CD8-positive, alpha-beta T cell (primary cell): ENCODE measurements at places on chromosomes 11 and 22.

DNA sequence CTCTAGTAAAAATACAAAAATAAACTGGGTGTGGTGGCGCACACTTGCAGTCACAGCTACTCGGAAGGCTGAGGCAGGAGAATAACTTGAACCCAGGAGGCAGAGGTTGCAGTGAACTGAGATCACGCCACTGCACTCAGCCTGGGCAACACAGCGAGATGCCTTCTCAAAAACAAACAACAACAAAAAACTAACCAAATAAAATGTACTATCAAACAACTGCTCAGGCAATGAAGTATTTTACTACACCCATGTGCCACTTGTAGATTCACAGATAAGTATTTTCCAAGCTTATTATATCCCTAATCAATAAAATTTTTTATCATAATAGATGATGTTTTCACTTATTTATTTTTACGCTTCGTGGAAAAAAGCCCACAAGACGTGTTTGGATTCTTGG lies 924 bp downstream of the C11orf65 start:
- DNase-seq: peak; percentile 10

- DNase-seq: no peak
Measured at GRCh38 chr22:32971276-32971675, 86.9 kb downstream of the SYN3 start.

- no peak for DNase-seq
Measured at GRCh38 chr22:17269224-17269606, 50.0 kb upstream of the ADA2 start.

GRCh38 chr22:27302501-27302900 lies 499.1 kb downstream of the MN1 start:
- no peak for DNase-seq

- no peak for DNase-seq
Measured at GRCh38 chr11:110243791-110244190, 52.6 kb downstream of the RDX start.

DNA sequence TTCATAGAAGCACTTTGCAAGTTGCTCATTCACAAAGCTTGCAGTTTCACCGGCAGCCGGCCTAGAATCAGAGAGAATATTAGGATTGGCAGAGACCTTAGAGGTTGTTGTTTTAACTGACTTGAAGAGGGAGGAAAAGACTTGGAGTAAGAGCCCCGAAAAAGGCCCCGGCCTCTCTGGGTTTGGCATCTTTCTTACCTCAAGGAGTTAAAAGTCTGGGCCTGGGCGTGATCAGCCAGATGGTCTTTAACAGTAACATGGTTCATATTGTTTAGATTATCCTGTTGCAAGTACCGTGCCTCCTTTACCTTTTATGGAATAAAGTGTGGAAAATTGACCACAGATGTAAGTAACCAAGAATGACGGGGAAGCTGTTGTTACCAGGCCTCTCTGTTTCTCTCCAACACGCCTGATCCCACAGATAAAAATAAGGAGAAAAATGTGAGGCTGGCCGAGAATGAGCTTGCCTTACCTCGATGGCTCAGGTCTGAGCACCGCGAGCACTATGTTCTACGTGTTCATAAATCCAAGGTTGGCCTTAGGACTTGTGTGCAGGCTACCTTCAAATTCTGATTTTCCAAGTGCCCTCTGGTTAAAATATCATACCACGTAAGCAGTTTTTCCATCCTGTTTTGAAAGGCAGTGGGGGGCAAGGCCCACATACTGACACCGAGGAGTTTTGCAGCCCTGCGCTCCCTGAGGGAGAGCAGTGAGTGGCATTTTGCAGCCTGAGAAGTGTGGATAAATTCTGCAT lies 56.4 kb downstream of the PARVA start:
- no peak for DNase-seq

DNA sequence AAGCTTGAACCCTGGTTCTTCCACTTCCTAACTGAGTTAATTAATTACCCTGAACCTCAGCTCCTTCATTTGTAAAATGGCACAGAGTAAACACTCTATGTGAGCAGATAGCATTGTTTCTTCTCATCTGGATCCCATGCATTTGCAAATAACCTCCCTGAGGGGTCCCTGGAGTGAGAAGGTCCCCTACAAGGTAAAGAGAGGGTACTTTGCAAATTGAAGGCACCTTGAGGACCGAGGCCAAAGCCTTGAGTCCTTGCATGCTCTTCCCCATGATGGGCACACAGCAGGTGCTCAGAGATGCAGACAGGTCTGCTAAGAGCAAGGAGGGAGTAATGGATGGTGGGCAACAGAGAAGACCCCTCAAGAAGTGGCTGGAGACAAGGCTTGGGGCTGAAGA lies 33.2 kb downstream of the OTOG start:
- no peak for DNase-seq

- no peak for DNase-seq
Measured at GRCh38 chr11:126601550-126602215, 246.2 kb downstream of the ST3GAL4 start.

DNA sequence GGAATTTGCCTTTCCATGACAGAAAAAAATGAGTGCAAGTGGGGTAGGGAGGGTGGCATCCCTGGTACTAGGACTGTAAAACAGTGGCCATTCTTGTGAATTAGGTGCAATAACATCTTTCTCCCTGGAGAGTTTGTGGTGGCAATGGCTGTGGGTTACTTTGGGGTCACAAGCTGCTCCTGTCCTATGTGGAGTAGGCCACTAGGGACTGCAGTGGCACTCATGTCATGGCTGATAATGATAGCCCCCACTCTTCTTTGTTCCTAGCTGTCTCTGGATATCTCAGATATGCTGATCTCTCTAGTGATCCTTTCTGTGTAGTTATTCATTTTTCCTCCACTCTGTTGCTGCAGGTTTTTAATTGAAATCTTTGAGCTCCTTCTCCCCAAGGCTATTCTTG lies 270.5 kb upstream of the CHORDC1 start:
- no peak for DNase-seq

DNA sequence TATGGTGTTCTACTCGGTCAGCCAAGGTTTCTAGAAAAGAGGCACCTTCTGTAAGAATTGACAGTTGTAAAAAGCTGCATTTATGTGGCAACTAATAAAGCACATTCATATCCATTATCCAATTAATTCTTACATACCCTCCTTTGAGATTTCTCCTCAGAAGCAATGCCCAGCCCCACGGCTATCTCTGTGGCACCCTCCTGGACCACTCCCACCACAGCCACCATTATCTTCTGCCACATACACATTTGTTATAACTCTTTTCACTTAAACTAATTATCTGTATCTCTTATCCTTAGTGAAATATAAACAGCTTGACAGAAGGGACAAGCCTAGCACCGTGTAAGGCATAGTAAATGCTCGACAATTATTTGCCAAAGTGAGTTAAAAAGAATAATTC lies 48.5 kb downstream of the PAK1 start:
- DNase-seq: no peak

DNA sequence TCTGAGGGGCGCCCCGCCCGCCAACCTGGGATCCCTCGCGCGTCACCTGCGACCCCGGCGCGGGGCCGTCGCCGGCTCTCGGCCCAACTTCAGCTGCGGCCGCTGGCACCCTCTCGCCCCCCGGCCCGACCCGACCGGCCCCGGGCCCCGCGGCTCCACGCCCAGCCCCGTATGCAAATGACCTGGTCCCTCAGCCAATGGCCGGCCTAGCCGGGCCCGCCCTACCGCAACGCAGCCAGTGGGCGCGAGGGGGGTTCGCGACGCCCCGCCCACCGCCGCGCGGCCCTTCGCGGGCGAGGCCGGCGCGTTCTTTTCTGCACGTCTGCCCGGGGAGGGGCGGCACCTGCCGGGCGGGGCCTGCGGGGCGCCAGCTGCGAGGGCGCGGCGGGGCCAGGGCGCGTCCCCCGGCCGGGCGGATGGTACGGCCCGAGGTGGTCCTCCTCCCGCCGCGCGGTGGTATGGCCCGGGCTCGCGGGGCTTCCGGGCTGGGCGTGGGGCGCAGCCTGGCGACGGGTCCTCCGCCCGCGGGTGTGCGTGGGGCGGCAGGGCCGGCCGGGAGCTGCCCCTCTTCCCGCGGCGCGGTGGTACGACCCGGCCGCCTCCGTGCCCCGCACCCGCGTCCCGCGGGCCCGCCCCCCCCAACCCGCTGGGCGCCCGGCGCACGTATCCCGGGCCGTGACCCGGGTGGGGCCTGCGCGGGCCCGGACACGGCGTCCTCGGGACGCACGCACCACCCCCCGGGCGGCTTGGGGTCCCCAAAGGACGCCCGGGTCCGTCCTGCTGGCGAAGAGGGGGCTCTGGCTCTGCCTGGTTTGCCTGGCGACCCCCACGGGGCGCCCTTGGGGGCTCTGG lies 7.7 kb upstream of the PHRF1 start:
- DNase-seq: peak; percentile 97

DNA sequence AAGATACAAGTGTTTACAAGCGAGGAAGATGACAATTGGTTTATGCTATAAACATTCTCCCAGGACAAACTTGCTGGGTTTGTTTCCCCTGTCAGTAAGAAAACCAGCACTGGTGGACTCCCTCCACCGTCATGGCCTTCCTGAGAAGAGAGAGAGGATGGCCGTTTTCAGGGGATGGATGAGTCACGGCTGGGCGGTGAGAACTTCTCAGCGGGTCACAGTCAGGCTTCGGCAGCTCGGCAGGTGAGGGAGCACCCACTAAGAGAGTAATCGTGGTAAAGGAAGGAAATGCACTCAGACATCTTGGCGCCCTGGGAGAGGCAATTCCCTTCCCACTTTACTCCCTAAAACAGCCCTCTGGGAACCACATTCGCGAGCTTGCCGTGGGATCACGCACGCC lies 83.9 kb downstream of the NCAM1 start:
- no peak for DNase-seq

GRCh38 chr11:58742140-58742539 lies 10.4 kb upstream of the GLYAT start:
- DNase-seq: no peak

DNA sequence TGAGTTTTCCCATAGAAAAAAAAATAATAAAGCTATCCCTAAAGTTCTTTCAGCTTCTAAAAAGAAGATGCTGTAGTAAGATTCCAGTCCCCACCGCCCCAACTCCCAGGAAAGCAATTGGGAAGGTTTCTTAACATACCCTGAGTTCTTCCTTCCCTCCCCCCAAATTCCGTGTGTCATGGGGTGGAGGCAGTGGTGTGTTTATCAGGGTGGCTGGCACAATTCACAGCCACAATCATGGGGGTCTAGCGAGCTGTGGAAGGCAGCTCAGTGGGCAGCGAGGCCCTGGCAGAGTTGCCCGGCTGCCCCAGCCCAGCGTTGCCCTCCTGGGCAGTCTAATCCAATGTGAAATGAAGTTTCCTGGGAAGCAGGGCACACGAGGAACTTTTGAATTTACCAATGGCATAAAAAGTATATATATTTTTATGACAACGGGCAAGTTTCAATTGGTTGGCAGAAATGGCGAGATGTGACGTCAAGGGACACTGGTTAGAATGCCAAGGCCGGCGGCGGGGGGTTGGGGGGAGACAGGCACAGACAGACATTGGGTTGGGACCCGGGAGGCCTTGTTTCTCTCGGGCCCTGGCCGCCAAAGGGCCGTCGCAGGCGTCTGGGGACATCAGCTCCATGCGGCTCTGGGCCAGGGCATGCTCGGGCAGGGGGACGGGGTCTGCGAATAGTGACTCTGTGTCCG lies 80.7 kb upstream of the PPARA start:
- no peak for DNase-seq

DNA sequence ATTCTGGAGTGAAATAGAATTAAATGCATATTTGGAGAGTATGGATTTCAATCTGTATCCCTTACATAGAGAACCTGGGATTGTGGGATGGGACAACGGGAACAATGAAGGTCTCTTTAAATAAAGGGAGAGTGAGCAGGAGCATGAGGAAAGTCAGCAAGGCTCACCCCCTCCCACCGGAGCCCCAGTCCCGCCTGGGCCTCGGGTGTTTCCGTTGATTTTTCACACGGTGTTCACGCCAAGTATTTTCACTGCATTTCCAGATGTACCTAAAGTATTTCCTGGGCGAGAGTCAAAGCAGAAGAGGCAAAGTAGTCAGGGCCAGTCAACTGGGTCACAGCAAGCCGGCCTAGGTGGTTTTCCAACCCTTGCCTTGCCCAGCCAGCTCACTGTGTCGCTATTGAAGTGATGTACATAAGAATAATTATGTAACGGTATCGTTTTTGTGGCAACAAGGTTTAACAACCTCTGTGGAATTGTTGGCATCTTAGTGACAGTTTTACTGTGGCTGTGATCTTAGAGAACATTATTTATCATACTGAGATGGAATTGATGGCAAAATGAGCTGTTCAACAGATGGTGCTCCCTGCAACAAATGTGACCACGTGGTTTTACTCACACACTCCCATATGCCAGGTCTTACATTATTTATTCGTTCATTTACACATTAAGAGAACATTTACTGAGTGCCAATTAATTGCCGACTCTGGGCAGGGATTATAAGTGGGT lies 177.3 kb downstream of the ADAMTS15 start:
- DNase-seq: no peak

DNA sequence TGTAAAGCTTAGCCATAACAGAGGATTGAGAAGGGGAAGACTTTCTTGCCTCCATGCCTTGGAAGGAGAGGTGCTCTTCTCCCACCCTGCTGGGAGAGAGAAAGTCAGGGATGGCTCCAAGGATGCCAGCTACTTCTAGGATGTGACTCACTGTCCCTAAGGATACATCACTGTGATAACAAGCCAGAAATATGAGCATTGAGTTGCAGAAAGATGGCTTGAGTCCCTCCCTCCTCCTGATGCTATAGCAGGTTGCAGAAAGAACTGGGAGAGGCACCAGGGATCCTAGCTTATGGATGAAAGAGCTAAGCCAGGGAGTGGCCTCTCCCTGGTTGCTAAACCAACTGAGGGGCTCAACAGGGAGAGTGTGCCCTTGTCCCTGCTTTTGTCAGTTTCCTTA lies 27.8 kb upstream of the FJX1 start:
- DNase-seq: no peak

- no peak for DNase-seq
Measured at GRCh38 chr11:120400564-120401364, 64.6 kb downstream of the ARHGEF12 start.

DNA sequence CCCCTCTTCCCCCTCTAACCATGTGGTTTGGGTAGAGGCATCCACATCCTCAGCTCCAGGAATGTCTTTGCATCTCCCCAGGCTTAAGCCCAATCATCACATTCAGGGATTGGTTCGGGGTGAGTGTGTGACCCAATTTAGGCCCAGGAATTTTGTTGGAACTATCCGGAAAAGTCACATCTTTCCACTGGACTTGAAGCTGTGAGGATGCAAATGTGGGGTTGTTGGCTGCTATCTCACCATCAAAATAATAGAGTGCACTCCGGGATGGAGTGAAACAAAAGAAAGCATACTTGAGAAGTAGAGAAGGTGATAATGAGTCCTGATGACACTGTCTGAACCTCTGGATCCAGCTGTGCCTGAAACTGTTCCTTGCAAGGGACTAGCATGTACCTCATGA lies 33.8 kb upstream of the OLFML1 start:
- DNase-seq: no peak

DNA sequence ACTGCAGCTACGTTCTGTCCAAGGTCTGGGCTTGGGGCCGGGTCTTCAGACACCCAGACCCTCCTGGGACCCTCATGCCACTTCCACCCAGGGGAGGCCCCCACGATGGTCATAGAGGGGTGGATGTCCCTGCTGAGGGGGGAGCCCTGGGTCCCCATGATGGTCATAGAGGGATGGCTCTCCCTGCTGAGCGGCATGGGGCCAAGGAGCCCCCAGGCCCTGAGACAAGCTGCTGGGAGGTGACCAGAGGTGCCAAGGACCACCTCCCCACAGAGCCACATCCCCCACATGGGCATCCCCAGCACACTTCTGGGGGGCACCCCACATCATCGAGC lies 7.2 kb downstream of the MUC5B start:
- no peak for DNase-seq
